ENCODE measurements at places on chromosomes 11 and 22.

DNA sequence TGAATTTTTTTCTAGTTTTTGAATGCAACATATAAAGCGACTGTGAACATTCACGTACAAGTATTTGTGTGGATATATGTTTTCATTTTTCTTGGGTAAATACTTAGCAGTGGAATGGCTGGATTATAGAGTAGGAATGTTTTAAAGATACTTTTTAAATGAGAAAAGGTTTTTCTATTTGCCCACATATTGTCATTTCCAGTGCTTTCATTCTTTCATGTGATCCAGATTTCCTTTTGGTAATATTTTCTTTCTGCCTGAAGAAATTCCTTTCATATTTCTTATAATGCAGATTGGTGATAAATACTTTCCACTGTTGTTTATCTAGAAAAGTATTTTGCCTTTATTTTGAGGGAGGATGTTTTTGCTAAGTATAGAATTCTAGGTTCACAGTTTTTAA lies 7.9 kb downstream of the DDB2 start:
- no peak for DNase-seq

GRCh38 chr22:50298937-50299784 lies 8.3 kb downstream of the PLXNB2 start:
- no peak for DNase-seq

DNA sequence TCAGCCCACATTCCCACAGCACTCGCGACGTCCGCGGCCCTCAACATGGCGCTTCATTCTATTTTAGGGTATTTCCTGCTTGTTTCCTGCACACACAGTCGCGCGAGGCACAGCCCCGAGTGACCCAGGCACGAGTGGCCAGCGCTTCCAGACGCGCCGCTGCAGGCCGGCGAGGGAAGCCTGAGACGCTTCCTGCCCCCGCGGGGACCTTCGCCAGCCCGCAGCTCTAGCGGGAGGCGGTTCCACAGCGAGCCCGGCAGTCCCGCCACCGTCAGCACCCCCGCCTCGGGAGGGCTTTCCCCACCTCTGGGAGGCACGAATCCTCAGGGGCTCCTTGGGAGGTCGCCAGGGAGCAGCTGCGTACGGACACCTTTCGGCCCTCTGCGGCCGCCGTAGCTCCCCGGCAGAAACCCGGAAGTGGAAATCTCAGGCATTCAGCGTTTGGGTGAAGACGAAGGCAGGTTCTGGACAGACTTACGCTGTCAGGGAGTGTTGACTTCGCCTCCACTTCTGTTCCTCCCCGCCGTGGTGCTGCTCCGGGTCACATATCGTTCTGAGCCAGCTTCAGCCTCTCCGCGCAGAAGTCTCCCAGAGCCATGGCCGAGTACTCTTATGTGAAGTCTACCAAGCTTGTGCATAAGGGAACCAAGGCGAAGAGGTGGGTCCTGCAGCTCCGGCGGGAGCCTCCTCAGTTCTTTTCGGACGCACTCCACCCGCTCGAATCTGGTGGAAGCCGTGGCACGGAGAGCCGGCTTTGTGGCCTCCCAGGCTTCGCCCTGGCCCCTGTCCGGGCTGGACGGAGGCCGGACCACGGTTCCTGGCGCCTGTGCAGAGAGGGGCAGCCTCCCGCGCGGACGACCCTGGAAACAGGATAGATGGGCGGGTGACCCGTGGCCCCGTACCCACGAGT lies 2925.9 kb upstream of the OR11H1 start:
- DNase-seq: no peak

DNA sequence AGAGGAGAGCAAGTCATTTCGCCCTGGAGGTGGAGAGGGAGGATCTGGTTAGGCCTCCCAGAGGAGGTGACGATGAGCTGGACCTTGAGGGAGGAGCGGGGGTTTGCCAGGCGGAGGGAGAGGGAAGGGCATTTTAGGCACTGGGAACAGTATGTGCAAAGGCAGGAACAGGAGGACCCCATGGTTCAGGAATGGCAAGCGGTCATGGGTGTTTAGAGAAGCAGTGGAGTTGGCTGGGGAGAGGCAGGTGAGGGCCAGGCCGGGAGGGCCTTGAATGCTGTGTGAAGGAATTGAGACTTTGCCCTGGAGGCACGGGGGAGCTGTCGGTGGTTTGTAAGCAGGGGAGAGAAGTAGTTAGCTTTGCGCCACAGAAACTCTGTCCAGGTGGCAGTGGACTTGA lies 10.3 kb downstream of the PRDM11 start:
- no peak for DNase-seq

DNA sequence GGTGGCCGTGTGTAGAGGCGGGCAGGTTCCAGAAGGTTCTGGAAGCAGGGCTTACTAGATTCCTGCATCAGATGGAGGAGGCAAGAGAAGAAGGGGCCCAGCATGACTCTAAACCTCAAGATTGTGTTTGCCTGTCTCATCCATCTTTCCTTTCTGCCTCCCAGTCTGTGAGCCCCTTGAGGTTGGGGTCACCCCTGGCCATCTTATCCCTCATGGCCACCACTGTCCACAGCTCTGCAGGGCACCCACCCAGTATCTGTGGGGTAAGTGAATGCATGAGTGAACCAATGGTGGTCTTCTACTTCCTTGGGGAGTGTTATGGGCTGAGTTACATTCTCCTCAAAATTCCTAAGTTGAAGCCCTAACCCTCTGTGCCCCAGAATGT lies 79.3 kb downstream of the MYEOV start:
- no peak for DNase-seq

All from CD4-positive, alpha-beta T cell treated with Interleukin-6 for 4 hours (primary cell).